ENCODE measurements at places on chromosomes 12 and 14. TPM values are rescaled to one million over a fixed set of nuclear protein-coding genes. Genes with fewer than 3 reads are reported as not detected.

- DNase-seq, result no peak
Observed at GRCh38 chr14:104434214-104435076, 145.1 kb upstream of the C14orf180 start.

Gene DCAF5
- total RNA-seq, result 39.9 TPM

DNA sequence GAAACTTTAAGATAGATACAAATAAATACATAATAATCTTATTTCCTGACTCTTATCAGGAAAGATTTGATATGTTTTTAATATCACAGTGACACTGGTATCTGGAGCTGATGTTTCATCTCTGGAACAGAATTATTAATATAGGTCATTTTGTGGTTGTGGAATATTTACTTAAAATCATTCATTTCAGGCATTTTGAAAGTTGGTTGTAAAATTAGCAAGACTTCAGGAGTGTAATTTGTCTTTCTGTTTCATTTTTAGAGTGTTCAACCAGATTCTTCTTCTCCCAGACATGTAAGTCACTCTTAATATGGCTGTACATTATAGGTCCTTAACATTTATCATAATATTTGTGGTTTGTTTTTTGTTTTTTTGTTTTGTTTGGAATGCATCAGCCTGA is 115.7 kb downstream of the PCNX1 start:
- no peak for DNase-seq

- no peak for DNase-seq
Observed at GRCh38 chr12:13670285-13670866, 311.0 kb downstream of the GRIN2B start.

DNA sequence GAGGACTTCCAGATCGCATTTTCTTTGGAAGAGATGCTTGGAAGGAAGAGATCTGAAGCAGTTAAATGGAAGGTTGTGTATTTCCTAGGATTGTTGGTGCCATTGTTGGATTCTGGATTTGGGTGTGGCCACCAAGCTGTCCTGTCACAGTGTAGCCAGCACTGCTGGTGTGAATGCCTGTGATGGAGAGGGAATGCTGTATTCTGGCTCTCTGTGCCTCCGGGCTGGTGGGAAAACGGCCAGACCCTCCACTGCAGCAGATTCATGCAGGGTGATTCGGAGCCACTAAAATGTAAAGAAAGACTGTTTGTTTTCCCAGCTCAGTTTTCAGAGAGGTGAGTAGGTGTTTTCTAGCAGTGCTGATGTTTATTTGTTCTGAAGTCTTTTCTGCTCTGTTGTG is 30.7 kb upstream of the MANSC4 start:
- DNase-seq, result no peak

DNA sequence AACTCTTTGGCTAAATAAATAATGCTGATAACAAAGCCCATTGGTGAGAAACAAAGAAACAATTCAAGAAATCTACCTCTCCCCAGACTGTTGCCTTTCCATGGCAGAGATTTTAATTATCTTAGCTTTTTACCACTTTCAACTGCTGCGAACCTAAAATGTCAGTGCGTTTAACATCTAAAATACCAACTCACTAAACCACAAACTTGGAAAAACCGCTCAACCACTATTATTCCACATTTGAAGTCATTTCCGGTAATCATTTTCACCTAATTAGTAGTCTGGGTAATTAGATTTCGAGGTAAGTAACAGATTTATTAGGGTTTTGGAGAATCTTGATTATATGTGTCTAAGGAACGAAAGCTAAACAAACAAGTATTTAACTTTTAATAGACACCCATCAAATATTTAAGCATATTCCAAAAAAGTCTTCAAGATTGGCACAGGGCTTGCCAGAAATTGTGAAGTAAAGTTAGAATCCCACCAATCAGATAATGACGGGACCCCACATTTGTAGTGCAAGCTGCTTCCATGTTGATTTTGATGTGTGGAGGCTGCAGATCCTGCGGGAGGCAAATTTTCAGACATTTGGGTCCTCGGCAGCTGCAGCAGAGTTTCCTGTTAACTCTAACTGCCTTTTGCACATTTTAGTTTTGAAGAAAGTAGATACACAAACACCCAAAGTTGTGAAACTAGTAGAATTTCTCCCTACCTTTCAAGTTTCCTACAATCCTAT is 4.1 kb downstream of the OTX2 start:
- DNase-seq, result no peak

DNA sequence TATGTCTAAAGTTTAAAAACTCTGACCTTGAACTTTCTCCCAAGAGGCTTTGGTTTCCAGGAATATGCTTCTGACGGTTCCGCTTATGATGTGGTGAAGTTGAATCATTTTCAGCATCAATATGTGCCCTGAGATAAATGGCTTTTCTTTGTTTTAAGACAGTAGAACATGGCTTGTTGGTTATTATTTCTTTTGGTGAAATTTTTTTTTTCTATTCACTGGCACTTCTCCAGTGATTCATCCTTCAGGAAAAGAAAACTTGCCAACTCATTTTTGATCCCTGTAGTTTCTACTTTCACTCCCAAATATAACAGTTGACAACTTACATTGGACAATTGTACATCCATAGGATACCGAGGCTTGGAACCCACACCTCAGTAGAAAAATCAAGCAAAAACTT is 1301.2 kb upstream of the FLRT2 start:
- DNase-seq, result no peak

Gene LRP1-AS
- total RNA-seq, result not detected

GRCh38 chr14:21852061-21852664 is 178.5 kb upstream of the OR4E1 start:
- no peak for DNase-seq

GRCh38 chr14:76644855-76645518 is 116.3 kb upstream of the VASH1 start:
- no peak for DNase-seq

- DNase-seq, result no peak
Observed at GRCh38 chr12:68118096-68118755, 41.3 kb downstream of the IFNG start.

DNA sequence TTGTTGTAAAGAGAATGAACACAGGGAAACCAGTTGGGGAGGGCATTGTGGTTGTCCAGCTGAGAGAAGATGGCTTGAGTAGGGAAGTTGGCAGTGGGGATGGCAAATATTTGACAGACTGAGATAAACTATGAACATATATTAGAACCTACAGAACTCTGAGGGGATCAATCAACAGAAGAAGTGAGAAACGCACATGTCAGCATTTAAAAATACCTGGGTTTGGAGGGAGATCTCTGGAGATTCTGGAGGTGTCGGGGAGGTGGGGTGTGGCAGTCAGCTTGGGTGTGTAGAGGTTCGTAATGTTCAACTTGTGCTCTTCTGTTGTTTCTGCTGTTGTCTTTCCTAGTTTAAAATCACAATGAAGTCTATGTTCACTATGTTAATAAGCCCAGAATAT is 517.8 kb downstream of the AACS start:
- no peak for DNase-seq

GRCh38 chr12:123867141-123867540 is 105.0 kb downstream of the DNAH10 start:
- DNase-seq, result no peak

- DNase-seq, result no peak
Observed at GRCh38 chr12:121059031-121059898, 20.2 kb upstream of the OASL start.

DNA sequence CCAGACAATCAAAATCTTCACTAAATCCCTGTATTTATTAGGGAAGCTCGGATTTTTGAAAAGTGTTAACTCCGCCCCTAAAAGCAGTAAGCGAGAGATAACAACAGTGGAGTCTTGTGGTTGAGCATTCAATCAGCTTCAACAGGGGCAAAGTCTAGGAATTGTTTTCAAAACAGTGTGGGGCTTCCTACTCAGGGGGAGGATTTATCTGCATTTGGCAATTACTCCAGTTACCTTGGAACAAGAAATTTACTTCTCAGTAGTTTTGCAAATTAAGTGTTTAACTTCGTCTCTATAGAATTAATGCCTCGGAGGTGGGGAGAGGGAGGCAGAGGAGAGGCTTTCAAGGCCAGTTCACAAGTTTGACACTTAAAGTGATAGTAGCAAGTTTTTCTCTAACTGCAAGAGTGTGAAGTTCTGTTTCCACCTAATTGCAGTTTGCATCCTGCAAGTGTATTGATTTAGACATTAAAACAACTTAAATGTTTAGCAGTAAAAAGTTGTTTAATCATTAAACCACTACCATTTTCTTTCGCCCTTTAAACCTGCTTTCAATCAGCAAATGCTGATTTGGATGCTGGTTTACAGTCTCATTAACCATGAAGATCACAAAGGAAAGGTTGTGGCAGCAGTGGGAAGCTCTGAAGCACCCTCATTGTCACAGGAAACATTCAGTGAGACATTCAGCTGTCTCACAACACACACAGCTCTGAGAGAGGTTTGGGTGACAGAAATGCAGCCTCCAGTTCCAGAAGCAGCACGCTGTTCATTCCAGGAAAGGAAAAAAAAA is 102.0 kb downstream of the HMGA2 start:
- no peak for DNase-seq

- DNase-seq, result no peak
Observed at GRCh38 chr12:49903700-49904423, at the start of gene FAIM2. FAIM2 (minus strand) TSS chr12:49903900; CDS start chr12:49903792, 108 bp downstream.

DNA sequence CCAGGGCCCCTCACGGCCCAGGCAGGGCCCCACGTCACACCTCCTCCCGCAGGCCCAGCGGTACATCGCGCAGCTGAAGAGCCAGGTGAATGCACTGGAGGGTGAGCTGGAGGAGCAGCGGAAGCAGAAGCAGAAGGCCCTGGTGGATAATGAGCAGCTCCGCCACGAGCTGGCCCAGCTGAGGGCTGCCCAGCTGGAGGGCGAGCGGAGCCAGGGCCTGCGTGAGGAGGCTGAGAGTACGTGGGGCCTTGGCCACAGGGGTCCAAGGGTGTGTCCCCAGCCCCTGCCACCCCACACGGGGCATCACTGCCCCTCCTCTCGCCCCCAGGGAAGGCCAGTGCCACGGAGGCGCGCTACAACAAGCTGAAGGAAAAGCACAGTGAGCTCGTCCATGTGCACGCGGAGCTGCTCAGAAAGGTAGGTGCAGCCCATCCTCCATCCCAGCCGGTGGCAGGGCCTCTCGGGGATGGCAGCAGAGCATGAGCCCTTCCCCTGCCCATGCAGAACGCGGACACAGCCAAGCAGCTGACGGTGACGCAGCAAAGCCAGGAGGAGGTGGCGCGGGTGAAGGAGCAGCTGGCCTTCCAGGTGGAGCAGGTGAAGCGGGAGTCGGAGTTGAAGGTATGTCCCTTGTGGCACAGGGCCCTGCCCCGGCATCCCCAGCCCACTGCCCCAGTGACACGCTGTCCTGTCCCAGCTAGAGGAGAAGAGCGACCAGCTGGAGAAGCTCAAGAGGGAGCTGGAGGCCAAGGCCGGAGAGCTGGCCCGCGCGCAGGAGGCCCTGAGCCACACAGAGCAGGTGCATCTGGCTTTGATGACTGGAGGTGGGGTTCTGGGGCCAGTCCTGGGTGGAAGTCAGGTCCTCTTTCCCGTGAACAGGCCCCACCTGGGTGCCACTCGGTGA is 20.9 kb downstream of the HIP1R start:
- no peak for DNase-seq

- no peak for DNase-seq
Observed at GRCh38 chr14:100780246-100780645, 45.7 kb upstream of the MEG3 start.

- no peak for DNase-seq
Observed at GRCh38 chr12:118061873-118062843, 1.2 kb upstream of the WSB2 start.

- no peak for DNase-seq
Observed at GRCh38 chr12:62640910-62641448, 174.4 kb downstream of the MON2 start.

Gene PCED1B
- total RNA-seq, result 1.9 TPM
